ENCODE measurements at places on chromosomes 13 and 19.

DNA sequence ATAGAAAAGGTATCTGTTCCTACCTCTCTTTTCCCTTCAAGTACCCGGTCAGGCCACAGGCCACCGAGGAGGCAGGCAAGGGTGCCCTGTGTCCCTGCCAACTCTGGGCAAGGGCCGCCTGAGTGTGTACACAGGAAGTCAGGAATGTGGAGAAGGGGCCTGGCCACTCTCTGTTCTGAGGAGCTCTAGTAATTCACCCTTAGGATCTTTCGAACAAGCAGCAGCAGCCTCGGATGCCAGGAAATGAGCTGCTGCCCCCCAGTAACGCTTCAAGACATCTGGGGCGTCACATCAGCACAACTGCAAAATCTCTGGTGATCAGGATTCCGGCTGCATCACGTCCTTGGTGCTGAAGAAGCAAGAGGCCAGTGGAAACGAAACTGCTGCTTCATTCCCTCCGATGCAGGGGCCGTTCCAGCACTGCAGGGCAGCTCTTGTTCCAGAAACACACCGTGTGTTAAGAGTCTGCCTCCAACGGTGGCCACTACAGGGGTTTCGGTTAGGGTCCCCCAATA lies 2.0 kb downstream of the RAB20 start:
- no peak for DNase-seq

DNA sequence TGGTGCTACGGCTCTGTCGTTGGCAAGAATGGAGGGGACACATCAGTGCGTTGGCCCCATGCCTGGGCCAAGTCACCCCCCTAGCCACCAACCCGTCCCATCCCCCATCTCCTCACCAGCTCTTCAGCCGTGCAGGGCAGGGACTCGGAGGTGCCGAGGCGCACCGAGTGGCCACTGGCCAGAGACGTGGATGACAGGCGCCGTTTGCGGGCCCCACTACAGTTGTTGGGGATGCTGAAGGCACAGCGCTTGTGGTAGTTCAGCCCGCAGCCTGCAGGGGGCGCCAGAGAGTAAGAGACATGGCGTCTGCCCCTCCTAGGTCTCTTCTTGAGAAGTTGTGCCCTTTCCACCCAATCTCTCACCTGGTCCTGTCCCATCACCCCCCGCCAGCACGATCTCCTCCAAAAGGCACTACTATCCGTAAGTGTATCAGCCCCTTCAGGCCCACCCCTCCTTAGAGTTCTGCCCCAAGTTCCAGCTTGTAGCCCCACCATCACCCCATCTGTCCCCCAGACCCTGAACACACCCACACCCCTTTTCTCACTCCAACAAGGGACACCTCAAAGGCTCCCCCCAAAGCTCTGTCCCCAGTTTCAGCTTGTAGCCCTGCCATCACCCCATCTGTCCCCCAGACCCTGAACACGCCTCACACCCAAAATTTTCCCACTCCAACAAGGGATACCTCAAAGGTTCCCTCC lies 12.4 kb downstream of the PRKD2 start:
- peak; percentile 66 for DNase-seq

DNA sequence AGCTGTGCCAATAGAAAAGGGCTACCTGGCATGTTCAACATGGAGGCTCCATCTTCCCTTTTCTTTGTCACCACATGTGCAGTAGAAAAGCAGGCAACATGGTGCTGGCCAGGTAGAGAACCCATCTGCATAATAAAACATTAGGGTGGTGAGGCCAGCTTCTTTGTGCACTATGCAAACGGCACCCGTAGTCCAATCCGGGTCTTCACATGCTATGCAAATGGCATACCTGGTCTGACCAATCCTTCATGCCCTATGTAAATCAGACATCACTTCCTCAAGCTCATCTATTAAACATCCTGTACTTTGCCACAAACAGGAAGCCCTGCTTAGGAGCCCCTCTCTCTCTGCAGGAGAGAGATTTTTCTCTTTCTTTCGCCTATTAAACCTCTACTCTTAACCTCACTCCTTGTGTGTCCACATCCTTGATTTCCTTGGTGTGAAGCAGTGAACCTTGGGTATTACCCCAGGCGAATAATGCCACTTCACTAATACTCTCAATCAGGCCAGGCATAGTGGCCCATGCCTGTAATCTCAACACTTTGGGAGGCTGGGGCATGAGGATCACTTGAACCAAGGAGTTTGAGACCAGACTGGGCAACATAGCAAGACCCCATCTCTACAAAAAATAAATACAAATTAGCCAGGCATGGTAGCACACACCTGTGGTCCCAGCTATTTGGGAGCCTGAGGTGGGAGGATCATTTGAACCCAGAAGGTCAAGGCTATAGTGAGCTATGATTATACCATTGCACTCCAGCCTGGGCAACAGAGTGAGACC lies 111.3 kb upstream of the MRI1 start:
- no peak for DNase-seq

GRCh38 chr19:54096617-54097106 lies 3.9 kb downstream of the OSCAR start:
- DNase-seq: no peak

DNA sequence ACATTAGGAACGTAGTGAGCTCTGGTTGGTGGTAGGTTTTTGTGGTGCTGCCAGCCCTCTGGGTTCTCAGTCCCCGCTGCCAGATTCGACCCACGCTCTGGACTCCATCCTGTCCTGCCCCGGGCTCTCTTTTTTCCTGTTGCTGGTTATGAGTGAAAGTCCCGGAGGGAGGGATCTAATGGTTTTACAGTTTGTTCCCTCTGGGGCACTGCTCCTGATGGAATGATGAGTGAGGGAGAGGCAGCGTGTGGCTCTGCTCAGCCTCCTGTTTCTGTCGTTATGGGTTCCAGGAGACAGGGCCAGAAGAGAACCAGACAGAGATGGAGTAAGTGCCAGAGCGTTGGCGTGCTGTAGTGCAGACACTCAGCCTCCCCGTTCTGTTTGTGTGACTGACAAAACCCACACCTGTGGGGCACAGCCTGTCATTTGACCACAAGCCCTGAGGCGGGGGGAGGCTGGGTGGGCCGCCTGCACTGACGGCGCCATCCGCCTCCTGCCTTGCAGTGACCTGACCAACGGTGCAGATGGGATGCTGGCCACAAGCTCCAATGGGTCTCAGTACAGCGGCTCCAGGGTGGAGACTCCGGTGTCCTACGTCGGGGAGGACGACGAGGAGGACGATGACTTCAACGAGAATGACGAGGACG lies 18.3 kb downstream of the ATP4B start:
- DNase-seq: no peak

- no peak for DNase-seq
Measured at GRCh38 chr19:17037966-17038500, 11.4 kb upstream of the CPAMD8 start.

DNA sequence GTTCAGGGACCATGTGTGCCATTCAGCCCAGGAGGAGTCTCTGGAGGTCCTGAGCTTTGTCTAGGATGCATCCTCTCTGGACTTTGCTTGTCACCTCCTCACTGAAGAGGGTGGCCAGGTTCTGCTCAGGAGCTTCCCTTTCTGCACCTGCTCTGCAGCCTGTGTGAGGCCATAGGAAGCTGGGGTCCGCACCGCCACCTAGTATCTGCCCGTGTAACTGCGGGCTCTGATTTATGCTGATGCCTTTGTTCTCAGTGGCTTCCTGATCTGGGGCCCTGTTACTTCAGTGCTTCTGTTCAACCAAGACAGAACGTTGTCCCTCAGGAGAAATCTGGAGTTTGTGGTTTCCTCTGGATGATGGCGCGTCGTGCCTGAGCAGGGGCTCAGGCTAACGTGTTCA lies 15.5 kb downstream of the ZNF610 start:
- no peak for DNase-seq

- no peak for DNase-seq
Measured at GRCh38 chr19:41545547-41545946, 30.4 kb upstream of the CEACAM21 start.

DNA sequence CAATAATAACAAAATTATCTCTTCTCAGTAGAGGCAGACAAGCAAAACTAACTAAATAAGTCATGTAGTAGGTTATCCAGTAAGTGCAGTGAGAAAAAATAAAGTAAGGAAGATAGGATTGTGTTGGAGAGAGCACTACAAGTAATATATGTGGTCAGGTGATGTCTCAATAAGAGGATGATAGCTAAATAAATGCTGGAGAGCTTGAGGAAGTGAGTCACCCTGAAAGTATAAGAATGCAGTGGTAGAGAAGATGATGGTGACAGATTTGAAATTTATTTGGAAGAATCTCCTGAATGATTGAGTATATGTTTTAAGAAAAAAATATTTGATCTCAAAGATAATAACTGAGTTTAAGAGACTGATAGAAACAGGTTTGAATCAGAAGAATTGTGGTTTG lies 152.2 kb upstream of the PRR20A start:
- DNase-seq: no peak

DNA sequence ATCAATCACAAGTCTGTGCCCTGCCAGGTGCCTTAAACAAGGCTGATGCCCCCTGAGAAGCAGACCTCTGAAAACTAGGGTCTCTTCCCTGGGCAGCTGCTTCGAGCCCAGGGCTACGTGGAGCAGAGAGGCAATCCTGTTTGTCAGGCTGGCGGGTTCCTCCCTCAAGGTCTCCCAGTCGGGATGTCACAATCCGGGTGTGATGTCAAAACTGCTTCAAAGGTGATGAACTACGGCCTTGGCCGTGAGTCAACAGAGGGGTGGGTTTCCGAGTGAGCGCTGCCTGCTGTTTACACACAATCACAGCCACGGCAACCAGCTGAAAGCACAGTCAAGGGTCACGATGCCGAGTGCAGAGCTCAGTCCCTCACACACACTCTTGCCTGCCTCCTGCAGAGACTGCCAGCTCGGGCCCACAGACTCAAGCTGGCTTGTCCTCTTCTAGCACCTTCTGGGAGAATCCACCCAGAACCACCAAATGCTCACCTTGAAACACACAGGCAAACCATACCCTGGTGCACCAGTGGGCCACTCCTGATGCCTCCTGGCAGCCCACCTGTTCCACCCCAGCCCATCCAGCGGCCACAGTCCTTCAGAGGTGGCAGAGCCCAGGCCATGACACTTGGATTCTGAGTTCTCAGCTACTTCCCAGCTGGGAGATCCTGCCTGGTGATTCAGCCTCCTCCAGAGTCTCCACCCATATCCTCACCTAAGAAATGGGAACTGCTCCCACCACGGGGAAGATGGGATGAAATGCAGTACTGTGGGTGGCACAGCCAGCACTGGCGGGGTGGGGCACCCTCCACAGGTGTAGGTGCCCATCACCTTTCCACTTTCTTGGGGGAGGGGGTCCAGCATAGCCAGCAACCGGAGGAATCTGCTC lies 6.8 kb downstream of the ELL start:
- DNase-seq: no peak

- DNase-seq: peak; percentile 54
Measured at GRCh38 chr19:35524181-35524837, 3.8 kb downstream of the SBSN start.

- no peak for DNase-seq
Measured at GRCh38 chr13:48749144-48749543, 95.4 kb downstream of the CYSLTR2 start.

DNA sequence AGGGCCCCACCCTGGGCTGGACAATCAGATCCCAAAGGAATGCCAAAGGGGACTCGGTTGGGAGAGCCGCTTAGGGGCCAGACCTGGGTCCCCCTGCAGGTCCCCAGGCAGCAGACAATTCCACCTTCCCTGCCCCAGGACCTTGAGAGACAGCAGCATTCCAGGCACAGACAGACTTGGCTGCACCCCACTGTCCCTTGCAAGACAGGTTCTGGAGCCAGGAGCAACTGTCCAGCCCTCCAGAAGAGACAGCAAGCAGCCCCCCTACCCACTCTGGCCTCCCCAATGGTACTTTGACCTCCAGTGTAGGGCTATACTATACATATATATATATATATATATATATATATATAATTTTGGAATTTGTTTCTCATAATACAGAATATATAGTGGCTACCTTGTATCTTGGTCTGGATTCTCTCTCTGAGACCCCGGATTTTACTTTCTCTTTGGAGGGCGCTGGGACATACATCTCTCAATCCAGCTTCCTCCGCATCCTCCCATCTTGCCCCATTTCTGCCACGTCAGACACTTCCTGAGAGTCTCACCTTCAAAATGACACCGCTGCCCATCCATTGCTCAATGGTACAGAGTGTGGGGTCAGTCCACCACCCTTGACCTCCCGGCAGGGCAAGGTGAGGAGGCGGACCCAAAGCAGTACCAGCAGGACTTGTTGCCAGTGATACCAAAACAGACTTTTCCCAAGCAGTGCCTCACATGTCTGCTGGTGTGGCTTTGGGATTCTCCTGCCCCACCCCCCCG lies 12.7 kb downstream of the SMIM24 start:
- no peak for DNase-seq

DNA sequence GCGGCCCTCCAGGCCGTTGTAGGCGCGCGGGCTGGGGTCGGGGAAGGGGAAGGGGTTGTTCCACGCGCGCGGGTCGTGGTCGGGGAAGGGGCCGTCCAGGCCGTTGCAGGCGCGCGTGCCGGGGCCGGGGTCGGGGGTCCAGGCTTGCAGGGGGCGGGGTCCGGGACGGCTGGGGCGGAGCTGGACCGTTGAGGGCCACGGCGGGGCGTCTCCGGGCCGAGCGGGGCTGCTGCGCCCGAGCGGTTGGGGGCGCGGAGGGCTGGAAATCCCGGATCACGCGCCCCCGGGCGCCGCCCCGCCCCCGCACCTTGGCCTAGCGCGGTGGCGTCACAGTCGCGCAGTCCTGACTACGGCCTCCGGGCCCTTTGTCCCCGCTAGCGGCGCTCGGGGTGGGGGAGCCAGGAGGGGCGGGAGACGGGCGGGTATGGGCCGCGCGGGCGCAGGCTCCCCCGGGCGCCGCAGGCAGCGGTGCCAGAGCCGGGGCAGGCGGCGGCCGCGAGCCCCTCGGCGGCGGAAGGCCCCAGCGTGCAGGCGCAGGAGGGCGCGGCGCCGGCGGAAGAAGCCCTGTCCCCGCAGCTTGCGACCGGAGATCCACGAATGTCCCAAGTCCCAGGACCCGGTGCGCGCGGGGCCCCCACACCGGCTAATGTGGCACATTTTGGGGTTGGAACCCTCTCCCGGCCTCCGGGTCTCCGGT lies 665 bp downstream of the GPX4 start:
- peak; percentile 68 for DNase-seq

DNA sequence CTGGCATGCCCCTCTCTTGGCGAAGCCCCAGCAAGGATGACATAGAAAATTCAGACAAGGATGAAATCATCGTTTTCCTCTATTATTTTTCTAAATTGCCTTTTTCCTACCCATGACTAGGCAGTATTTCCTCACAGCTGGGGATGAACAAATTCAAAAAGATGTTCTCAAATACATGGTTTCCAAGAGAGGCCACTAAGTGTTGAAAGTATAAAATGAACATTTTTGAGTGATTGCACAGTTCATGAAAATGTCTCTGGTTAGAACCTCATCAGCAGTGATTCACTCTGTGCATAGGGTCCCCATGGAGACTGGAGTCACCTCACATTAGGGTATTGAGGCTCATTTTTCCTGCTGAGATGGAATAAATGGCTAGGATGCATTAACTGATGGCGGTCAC lies 373.7 kb downstream of the DNAJC15 start:
- peak; percentile 25 for DNase-seq

DNA sequence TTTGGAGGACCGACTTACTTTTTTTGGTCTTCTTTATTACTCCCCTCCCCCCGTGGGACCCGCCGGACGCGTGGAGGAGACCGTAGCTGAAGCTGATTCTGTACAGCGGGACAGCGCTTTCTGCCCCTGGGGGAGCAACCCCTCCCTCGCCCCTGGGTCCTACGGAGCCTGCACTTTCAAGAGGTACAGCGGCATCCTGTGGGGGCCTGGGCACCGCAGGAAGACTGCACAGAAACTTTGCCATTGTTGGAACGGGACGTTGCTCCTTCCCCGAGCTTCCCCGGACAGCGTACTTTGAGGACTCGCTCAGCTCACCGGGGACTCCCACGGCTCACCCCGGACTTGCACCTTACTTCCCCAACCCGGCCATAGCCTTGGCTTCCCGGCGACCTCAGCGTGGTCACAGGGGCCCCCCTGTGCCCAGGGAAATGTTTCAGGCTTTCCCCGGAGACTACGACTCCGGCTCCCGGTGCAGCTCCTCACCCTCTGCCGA lies 409 bp downstream of the FOSB start:
- DNase-seq: no peak

Measured in retina (tissue), 1 donor.